Activated T-cell treated with anti-CD3 and anti-CD28 coated beads, Interleukin-2, amount 50 U/mL, for 48 hours (primary cell): ENCODE measurements at places on chromosomes 6 and 20.

DNA sequence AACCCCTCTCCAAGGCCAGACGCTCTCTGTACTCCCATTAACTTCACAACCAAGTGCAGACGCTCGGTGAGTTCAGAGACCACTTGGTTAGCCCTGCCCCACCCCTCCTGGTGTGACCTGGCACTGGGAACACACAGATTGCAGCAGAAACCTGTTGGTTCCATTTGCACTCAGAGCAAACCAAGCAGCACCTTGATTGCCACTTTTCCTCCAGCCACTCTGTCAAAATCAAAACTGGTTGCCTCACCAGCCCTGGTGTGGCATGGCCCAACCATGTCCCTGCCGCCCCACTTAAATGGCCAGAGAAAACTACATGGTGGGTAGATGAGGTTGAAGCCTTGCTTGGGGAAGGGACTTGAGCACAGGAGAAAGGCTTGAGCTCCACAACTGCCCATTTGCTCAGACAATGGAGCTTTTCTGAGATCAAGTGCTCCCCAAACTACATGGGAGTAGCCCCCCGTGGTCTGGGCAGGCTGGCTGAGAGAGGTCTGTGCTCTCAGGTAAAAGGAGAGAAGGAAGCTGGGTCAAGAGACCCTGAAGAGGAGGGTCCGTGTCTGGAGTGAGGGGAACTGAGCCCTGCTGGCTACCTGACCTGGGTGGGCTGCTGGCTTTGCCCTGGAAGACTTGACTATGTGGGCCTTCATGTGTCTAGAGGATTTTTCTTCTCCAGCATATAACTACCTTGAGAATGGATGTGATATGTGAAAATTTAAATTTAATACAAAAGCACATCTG is 43.4 kb downstream of the PLCG1 start:
- peak; percentile 16 for DNase-seq

GRCh38 chr6:151060096-151060765 is 179.5 kb upstream of the AKAP12 start:
- DNase-seq = no peak

GRCh38 chr20:36562724-36563123 is 10.7 kb upstream of the TGIF2 start:
- DNase-seq = no peak

DNA sequence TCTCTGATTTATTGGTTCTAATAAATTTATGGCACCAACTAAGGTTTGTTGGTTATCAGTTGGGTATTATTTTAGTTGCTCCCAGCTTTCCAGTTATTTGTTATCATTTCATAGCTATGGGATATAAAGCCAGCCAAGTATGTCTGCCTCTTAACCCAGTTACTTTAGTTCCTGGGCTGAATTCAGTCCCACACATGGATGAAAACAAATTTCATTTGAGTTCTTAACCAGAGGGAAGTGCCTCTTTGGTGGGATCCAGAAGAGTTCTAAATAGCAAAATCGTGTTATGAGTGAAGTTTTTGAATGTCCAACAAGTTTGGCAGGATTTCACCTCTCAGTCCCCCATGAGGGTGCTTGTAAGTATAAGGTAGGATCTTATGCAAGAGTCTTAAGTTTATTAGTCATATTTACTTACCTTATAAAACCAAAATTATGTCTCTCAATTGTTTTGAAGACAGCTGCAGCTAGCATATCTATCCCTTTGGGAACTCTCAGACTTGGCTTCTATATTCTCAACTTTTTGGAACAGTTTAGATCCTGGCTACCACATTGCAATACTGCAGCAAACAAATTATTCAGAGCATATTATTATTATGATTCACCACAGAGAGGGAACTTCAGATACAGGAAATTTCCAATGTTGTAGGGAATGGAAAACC is 683.6 kb downstream of the BCKDHB start:
- DNase-seq = no peak

DNA sequence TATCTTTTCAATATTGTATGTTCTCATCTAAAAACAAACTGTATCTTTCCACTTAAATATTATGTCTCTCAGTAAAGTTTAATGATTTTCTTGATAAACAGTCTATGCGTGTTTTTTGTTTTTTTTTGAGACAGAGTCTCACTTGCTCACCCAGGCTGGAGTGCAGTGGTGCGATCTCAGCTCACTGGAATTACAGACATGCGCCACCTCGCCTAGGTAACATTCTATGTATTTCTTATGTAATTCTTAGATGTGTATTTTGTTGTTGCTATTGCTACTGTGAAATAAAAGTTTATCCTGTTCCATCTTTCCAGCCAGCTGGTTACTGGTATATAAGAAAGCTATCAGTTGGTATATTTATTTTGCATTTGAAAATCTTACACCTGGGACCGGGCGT is 29.4 kb downstream of the ABHD12 start:
- DNase-seq = no peak

DNA sequence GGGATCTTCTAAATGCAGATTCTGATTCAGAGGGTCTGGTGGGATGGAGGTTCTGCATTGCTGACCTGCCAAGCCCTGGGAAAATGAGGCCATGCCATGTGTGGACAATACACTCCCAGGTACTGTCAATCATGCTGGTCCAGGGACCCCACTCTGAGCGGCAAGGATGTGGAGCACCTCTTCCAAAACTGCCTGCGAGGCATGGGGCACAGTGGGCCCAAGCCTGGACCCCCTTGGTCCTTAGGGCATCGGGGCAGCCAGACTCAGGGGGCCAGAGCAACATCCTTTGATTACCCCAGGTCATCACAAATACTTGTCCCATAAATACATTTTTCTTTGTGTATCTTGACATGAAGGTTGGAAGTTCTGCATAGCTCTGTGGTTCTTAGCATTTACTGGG is 76.8 kb upstream of the NXT1 start:
- no peak for DNase-seq

GRCh38 chr6:169852504-169853195 is 101.2 kb downstream of the ERMARD start:
- peak; percentile 4 for DNase-seq

- DNase-seq = peak; percentile 34
Observed at GRCh38 chr20:13788167-13788834, 3.5 kb downstream of the NDUFAF5 start.

- no peak for DNase-seq
Observed at GRCh38 chr6:69286331-69286730, 510.5 kb downstream of the LMBRD1 start.

- no peak for DNase-seq
Observed at GRCh38 chr20:38789503-38790199, 15.8 kb upstream of the PPP1R16B start.

GRCh38 chr6:34521463-34522285 is 34.5 kb downstream of the SPDEF start:
- DNase-seq = no peak

GRCh38 chr20:31923388-31924331 is 28.2 kb downstream of the PDRG1 start:
- DNase-seq = no peak

DNA sequence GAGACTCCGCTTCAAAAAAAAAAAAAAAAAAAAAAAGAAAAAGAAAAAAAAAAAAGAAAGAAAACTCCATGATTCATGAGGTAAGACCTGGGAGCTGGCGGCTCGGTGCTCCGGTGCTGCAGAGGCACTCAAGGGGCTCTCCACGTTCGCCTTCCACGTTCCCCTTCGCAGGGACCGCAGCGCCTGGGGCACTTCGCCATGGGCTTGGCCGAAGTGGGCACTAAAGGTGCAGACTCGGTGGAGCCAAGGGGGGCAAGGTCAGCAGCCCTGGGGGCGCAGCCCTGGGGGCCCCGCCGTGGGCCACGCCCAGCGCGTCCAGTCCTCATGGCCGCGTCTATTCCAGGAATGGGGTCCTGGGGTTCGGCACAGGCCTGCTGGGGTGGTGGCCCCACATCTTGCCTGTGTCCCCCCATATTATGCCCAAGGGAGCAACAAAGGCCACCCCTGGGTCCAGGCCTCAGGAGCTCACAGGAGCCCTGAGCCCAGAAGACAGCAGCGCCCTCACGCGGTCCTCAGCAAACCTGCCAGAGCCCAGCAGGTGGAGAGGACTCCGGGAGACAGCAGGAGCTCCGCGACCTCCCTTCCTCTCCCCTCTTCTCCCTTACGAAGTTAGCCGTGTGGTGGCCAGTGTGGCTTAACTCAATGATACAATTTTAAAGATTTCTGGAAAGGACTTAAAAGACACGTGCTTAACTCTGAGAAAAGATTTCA is 21.9 kb downstream of the ZBTB46 start:
- no peak for DNase-seq

DNA sequence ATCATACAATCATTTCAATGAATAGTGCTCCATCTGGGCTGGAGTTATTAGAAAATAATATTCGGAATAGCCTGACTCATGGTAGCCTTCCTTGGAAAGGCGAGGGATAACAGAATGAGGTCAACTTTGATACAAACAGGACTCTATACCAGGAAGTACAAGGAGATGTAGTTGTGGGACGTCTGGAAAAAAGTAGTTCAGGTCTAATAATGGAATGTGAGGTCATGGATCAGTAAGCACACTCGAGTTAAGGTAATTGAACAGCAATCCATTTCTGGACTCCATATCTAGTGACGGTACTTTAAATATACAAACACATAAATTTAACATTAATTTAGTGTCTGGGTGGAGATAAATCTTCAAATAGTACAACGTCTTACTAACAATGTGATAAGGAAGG is 1204.0 kb upstream of the ADGRB3 start:
- DNase-seq = no peak

- peak; percentile 81 for DNase-seq
Observed at GRCh38 chr20:2873747-2874041, 413 bp downstream of the PTPRA start.

DNA sequence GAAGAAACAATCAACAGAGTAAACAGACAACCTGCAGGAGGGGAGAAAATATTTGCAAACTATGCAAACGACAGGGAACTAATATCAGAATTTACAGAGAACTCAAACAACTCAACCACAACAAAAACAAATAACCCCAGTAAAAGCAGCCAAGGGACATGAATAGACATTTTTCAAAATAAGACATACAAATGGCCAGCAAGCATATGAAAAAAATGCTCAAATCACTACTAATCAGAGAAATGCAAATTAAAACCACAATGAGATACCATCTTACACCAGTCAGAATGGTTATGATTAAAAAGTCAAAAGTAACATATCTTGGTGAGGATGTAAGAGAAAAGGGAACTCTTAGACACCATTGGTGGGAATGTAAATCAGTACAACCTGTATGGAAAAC is 215.0 kb downstream of the THBS2 start:
- no peak for DNase-seq

DNA sequence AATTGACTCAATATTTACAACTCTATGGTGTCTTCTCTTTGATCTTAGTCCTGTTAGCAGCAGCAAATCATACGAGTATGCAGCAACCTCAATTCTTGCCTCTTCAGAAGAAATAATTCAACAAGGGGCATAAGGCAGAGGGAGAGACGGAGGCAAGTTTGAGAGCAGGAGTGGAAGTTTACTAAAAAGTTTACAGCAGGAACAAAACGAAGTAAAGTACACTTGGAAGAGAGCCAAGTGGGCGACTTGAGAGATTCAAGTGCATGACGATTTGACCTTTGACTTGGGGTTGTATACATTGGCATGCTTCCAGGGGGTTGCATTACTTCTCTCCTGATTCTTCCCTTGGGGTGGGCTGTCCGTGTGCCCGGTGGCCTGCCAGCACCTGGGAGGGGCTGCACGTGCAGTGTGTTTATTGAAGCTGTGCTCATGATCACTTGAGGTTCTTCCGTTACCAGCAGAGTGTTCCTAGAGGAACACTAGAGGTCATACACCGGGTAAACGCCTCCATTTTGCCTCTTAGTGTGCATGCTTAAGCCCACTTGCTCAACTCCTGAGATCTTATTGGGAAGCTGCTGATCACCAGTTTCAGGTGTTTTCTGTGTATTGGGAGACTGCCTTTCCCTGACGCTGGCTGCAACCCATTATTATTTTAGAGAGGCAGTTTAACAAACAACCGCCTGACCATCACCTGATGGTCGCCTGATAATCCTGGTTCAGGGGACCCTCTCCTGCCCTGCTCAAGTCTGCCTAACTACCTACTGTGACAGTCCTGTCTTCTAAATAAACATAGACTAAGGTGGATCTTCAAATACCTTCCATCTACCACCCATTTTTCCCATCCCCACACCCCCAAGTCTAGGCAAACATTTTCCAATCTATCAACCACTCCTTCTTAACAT is 172.4 kb upstream of the MYLIP start:
- no peak for DNase-seq

DNA sequence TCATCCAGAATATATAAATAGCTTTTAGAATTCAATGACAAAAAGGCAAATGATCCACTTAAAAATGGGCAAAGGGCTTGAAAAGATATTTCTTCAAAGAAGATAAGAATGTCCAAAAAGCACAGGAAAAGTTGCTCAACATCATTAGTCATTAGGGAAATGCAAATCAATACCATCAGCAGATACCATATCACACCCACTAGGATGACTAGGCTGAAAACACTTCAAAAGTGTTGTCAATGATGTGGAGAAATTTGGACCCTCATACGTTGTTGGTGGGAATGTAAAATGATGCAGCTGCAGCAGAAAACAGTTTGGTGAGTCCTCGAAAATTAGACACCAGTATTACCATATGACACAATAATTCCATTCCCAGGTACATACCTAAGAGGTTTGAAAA is 303.6 kb upstream of the SLC35B3 start:
- no peak for DNase-seq

DNA sequence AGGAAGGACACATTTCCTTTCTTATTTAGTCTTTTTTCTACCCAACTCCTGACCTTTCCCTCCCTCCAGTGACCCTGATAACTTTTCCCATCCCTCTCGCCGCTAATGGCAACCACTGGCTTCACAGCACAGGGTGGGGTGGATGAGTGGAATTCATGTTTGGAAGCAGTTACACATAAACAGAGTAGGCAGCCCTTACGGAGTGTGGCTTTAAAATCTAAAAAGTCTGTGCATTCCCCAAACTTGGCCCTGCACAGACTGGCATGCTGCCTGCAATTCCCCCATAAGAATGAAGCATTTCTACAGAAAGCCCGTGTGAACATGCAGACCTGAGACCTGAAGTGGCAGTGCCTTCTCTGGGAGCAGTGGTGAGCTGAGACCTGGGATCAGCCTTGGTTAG is 275.9 kb upstream of the PRND start:
- DNase-seq = no peak

- DNase-seq = no peak
Observed at GRCh38 chr6:80643881-80644280, 537.4 kb downstream of the BCKDHB start.

- no peak for DNase-seq
Observed at GRCh38 chr6:169902604-169903003, 151.2 kb downstream of the ERMARD start.

- DNase-seq = no peak
Observed at GRCh38 chr6:30618270-30618797, 694 bp downstream of the MRPS18B start.
